Ovary (tissue), 10 donors: ENCODE measurements at places on chromosomes 2 and 18.
A peak's percentile ranks its signal among the peaks of the same experiment; 100 is the strongest.

- DNase-seq: no peak
These were observed 67.2 kb upstream of the ACYP2 start for GRCh38 chr2:54048117-54048785.

GRCh38 chr2:46329803-46330775, 32.9 kb downstream of the EPAS1 start:
- no peak for DNase-seq

DNA sequence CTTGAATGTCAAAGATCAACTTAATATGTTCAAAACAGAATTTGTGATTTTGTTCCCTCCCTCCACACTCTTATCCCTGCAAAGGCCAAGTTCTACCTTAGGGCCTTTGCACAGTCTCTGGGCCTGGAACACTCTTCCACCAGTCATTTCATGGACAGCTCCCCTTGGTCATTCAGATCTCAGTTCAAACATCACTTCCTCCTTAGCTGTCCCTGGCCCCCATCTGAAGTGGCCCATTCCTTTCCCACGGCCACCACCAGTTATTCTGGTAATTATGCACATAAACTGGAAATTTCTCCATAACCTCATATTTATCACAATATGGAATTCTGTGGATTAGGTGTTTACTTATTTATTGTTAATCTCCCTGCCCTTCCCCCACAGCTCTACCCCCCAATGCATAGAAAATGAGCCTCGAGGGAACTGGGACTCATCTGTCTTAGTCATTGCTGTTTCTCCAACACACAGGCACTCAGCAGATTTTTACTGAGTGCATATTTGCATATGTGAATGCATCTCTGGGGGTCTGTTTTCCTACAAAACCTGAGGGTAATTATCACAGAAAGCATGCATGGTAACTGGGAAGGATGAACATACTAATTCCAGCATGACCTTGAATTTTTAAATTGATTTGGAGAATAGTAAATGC, 35.5 kb upstream of the SPTBN1 start:
- no peak for DNase-seq

GRCh38 chr2:239114119-239114581, 266.3 kb downstream of the TWIST2 start:
- no peak for DNase-seq

DNA sequence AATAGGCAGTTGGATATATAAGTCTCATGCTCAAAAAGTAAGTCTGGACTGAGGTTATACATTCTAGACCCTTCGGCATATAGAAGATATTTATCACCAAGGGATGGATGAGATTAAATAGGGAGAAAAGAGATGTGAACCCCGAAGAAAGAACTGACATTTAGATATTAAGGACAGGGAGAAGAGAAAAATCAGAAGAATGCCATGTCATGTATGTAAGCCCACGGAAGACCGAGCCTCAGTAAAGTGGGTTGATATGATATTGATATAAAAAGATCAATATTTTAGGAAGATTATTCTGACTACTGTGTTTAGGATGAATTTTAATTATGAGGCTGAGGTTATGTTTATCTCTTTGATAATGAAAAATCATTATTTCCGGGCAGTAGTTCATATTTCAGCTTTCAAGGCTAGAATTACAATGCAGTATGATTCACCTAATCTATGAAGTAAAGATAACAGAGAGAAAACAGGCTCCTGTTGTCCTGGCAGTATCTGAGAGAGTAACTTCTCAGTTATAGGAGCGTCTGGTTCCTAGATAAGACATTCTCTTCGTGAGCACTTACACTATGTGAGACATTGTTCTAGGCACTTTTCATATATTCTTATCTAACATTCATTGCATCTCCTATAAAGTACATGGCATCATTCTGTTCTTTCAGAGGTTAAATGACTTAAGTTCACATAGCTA, 83.0 kb downstream of the UBR3 start:
- DNase-seq: no peak

- no peak for DNase-seq
These were observed 41.9 kb downstream of the LHCGR start for GRCh38 chr2:48713647-48714046.

DNA sequence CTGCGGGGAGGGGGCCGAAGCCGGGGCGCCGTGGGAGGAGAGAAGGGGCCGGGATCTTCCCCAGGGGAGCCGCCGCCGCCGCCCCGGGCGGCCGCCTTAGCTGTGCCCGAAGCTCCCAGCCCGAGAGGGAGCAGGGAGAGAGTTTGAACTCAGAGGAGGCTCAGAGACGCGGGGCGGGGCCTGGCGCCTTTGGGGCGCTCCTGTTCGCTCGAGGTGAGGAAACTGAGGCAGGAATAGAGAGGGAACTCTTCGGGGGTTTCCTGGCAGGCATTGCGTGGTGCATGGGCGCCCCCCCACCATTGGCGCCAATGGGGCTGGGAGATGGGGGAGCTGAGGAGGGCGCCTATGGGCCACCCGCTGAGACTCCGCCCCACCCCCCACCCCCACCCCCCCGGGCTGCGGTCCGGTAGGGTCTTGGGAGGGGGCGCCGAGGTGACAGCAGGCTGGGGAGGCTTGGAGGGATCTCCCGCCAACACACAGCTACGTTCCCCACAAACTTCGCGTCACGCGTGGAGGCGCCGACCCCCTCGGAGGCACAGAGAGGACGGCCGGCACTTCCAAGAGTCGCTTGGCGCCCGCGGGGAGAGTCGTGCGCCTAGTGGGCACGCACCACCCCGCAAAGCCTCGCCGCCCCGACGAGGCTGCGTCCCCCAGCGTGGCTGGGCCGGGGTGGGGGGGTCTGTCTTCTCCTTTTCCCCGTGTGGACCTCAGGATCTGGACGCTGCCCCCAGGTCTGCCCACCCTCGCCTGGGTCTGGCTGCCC, 680 bp downstream of the CTDSP1 start:
- DNase-seq: peak; percentile 57

DNA sequence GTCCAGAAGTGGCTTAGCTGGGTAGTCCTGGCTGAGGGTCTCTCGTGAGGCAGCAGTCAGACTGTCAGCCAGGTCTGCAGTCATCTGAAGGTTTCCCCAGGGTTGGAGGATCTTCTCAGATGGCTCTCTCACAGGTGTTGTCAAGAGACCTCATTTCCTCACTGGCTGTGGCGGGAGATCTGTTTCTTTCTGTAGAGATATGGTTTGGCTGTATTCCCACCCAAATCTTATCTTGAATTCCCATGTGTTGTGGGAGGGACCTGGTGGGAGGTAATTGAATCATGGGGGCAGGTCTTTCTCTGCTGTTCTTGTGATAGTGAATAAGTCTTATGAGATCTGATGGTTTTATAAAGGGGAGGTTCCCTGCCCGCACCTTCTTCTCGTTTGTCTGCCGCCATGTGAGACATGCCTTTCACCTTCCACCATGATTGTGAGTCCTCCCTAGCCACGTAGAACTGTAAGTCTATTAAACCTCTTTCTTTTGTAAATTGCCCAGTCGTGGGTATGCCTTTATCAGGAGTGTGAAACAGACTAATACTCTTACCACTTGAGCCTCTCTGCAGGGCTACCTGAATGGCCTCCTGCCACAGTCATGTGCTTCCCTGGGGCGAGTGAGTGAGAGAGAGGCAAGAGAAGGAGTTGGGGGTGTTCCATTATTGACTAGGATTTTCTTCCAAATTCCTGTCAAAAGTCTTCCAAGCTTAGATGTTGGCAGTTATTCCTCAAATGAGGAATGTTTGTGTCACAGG, 23.6 kb downstream of the MALT1 start:
- DNase-seq: no peak

DNA sequence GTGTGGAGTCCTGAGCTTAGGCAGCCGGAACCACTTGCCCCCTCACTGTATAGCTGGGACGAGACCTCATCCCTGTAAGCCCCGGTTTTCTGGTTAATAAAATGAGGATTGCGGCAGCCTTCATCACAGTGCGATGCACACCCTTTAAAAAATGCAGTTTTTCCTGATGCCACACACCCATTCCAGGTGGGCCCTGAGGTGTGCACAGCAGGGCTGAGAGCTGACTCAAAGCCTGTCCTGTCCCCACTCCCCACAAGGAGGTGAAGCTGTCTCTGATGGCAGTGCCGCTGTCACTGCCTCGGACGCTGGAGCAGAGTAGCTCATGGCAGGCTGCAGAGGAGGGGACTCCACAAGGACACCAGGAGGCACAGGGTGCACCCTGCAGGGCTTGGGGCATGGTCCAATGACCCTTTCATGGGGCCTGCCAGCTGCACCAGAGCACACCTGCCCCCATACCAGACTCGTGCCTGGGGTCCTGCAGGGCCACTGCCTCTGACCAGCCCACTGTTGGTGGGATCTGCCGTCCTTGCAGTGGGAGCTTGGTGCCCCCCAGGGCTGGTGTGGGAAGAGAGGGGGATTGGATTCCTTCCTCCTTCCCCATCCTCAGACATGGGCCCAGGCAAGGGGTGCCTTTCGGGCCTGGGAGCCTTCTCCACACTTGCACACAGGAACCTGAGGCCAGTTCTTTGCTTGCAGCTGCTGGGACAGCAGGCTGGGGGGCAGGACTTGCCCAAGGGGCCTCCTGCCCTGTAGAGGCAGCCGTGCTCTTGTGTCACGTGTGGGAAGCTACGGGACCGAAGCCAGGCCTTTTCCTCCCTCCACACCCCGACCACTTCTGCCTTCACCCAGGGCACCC, 22.8 kb downstream of the GPC1 start:
- DNase-seq: peak; percentile 18

DNA sequence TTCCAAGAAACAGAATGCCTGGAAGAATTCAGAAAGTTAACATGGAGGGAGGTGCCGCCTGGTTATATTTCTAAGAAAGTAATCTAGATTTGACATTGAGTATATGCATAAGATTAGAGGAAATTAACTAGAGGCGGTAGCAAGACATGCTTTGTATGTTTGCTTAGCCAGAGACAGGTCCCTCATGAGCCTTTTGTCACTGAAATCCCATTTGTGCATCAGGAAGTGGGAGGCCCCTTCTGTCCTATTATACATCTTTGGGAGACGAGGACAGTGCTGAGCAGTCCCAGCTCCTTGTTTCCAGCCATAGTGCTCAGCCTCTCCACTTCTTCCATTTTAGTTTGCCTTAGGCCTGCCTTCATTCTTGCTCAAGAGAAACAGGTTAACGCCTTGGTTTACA, 115.4 kb upstream of the LHCGR start:
- DNase-seq: no peak

- no peak for DNase-seq
These were observed 134.4 kb upstream of the LTBP1 start for GRCh38 chr2:32812316-32812715.

DNA sequence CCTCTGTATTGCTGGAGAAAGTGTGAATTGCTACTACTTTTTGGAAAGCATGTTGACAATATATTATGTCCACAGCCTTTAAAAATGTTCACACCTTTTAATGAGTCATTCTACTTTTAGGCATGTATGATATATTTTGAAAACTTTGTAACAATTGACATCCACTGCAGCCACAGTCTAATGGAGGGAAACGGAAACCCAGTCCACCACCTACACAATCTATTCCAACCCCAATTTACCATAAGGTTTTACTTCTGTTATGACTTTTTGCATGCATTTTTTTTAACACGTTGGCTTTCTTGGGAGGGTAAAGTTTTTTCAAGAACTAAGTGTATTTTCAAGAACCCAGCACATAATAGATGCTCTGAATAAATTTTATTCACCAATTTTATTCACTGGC, 38.5 kb upstream of the ATP8B1 start:
- DNase-seq: no peak

DNA sequence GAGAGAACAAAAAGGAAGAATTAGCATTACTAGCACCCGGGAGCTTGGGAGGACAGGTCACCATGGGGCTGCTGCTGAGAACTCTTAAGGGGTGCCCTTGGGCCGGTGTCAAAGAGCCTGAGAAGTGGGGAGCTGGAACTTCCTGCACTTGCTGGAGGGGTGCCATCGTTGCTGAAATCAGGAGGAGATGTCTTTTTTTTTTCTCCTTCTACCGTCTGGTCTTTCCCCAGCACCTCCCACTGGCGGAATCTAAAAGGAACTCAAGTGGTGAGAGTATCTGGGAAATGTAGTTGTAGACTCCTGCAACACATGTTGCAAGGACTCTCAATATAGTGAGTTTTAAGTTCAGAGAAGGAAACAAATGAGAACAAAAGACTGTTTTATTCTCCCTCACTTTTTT, 6.1 kb upstream of the AMMECR1L start:
- peak; percentile 51 for DNase-seq

DNA sequence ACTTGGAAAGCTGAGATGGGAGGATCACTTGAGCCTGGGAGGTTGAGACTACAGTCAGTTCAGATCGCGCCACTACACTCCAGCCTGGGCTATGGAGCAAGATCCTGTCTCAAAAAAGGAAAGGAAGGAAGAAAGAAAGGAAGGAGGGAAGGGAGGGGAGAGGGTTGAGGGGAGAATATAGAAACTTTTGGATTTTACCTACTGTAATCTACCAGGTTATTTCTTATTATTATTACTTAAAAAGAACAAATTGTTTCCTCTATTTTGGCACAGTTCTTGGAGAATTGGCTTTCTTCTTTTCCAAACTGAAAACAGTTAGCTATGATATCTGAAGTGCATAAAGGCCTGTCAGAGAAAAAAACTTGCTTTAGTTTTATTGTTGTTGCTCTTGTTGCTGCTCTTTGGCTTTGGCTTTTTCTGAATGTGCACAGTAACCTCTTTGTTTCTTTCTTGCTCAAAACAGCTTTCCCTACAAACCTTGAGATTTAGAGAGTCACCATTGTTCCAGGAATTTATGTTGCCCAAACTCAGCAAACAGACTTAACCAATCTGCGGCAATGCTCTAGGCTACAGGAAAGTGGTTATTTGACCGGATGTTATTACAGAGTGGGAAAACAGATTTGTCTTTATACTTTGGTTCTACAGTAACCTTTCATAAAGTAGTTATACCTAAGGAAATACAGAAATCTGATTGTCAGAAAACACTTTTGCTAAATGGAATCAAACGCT, 214.9 kb downstream of the XIRP2 start:
- no peak for DNase-seq

DNA sequence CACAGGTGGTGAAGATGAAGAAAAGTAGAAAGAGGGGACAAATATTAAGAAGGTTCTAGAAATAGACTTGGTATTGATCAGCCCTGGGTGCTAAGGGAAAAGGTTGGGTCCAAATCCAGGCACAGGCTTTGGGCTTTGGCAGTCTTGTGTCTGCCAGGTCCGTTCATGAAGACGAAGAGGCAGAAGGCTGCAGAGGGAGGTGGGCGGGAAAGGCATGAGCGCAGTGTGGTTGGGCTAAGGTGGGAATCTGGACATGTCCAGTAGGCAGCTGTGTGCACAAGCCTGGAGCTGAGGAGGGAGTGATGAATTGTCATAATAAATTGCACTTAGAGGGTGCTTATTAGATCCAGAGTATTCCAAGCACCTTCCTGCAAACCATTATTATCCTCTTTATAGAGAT, 105.7 kb upstream of the TEX51 start:
- no peak for DNase-seq

GRCh38 chr2:44550561-44550960, 188.8 kb downstream of the CAMKMT start:
- DNase-seq: no peak

DNA sequence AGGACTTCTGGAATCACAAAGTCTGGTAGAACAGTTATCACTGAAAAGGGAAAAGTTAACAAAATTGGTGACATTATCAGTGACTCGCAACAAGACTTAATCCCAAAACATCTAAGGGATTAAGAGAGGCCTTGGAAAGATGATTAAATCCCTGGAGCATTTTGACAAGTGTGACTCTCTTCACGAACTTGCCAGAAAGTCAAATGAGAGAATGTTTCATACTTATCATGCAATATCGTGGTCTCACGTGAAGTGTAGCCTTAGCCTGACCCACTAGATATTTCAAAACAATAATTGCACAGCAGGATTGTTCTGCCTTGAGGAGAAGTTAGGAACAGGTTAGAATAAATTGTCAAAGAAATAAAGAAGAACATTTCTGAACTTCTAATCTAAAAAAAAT, 104.5 kb downstream of the COL6A3 start:
- no peak for DNase-seq

GRCh38 chr2:149666809-149667320, 79.3 kb upstream of the MMADHC start:
- no peak for DNase-seq

- no peak for DNase-seq
These were observed 24.9 kb upstream of the BZW1 start for GRCh38 chr2:200786826-200787225.
